ENCODE measurements at places on chromosomes 6 and 20.

DNA sequence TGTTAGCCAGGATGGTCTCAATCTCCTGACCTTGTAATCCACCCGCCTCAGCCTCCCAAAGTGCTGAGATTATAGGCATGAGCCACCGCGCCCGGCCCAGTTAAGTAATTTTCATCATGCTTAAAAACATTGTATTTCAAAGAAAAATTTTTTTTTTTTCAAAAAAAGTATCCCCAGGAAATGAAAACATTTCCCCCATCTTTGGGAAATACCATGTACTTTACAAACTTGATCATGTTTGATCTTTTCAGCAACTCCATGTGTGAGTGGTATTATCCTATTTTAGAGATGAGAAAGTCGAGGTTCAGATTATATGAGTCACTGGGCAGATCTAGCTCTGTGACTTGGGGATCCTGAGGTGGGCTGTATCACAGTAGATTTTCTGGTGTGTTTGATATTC lies 11.8 kb downstream of the CHMP4B start:
- DNase-seq, result no peak

DNA sequence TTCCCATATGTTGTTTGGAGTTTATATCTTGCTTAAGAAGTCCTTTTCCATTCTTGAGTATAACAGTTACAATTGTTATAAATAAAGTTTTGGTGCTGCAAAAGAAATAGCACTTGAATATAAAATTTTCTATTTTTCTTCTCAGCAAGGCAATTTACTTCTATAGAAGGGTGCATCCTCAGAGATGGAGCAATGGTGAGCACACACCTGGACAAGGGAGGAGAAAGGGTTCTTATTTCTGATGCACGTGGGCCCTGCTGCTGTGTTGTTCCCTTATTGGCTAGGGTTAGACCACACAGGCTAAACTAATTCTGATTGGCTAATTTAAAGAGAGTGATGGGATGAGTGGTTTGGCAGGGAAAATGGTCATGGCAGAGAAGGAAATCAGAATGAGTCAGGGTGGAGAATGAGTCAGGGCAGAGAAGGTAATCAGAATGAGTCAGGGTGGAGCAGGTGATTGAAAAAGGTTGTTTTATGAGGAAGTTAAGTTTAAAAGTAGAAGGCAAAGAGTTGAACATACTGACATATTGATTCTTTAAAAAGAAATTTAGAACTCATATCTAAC lies 38.0 kb downstream of the CST8 start:
- DNase-seq, result no peak

GRCh38 chr20:33069673-33070072 lies 9.8 kb upstream of the BPIFB4 start:
- DNase-seq, result no peak

DNA sequence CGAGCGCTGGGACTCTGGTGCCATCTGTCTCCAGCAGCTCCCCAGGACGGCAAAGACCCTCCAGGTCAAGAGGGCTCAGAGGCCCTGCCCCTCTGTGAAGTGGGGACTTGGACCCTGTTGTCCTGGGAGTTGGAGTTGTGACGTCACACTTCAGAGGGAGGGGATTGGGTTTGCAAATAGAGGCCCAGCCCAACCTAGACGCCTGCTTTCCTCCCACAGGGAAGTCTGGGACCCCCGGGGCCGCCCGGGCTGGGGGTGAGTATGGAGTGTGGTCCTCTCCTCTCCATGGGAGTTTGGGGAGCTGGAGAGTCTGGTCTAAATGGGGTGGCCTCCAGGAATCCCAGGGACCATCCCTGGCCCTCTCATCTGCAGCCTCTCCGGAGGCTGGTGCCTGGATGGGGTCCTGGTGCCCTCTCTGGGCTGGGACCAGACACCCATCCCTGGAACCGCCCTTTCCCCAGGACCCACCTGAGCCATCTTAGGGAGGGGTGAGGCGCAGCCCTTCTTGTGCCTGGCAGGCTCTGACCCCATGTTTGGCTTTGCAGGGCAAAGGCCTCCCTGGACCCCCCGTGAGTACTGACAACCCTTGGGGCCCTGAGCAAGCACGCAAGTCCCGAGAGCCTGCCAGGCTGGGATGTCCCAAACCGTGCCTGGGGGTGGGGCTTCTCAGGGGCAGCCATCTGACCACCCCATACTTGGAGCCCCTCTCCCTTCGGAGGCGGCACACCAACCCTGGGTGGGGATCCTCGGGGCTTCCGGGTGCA lies 4.3 kb downstream of the COL9A3 start:
- no peak for DNase-seq

DNA sequence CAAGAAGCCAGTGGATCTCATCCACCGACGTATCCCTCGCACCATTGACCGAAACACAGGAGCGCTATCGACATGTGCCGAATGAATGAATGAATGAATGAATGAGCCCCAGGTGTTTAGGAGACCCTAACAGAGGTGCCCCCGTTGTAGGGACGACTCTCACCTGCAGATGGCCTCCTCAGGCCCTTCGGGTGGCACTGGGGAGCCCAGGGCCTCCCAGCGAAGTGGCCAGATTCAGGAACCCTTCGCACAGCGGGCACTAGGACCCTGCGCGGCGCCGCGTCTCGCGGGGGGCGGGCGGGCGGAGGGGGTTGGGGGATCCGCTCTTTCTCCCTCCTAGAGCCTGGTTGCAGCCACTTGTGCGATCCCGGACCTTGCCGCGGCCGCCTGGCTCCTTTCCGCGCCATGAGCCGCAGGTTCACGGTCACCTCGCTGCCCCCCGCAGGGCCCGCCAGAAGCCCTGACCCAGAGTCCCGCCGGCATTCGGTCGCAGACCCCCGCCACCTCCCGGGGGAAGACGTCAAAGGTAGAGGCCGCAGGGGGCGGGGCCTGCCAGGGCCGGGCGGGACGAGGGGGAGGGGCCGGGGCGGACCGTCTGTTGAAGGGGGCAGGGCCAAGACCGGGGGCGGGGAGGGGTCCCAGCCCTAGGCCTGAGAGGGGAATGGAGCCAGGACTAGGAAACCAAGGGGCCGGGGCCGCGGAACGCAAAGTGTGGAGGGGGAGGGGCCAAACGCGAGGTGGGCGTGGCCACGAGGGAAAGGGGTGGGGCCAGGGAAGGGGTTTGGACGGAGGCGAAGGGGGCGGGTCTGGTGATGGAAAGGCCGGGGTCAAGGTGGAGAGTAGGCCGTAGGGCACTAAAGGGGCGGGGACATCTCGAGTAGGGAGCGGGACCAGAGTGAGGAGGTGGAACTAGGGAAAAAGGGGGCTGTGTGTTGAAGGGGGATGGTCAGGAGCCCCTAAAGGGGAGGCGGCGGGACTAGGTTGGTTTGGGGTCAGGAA lies 7.4 kb upstream of the SLC12A5 start:
- no peak for DNase-seq

DNA sequence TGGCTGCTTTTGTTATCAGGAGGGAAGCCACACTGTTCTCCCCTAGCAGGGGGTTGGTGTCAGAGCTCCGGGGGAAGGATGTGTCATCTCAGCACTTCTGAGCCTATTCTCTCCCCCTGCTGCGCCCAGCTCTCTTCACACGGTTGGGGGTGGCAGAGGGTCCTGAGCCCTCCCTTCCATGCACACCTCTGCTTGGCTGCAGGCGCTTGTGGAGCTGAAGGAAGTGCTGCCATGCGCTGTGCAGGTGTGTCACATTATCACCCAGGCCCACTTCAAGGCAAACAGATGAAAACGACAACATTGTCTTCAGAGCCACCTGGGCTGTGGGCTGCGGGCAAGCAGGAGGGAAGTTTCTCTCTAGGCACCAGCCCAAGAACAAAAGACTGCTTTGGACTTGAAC lies 263.4 kb downstream of the BMP7 start:
- no peak for DNase-seq

DNA sequence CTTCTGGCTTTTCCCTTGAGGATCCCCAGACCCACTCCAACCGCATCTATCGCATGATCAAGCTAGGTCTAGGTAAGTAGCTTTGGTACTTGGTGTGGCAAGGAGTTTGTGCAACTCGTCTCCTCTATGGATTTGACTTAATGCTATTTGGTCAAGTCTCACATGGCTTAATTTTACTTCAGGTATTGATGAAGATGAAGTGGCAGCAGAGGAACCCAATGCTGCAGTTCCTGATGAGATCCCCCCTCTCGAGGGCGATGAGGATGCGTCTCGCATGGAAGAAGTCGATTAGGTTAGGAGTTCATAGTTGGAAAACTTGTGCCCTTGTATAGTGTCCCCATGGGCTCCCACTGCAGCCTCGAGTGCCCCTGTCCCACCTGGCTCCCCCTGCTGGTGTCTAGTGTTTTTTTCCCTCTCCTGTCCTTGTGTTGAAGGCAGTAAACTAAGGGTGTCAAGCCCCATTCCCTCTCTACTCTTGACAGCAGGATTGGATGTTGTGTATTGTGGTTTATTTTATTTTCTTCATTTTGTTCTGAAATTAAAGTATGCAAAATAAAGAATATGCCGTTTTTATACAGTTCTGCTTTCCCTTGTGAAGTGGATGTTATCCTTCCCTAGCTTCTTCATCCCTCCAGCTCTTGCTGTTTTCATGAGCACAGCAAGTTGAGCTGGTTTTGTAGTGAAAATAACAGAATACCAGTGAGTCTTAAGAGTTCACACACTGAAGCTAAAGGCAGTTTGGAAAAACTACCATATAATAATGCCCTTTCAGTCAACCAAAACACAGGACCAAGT lies 3.8 kb downstream of the SLC35B2 start:
- DNase-seq, result no peak

DNA sequence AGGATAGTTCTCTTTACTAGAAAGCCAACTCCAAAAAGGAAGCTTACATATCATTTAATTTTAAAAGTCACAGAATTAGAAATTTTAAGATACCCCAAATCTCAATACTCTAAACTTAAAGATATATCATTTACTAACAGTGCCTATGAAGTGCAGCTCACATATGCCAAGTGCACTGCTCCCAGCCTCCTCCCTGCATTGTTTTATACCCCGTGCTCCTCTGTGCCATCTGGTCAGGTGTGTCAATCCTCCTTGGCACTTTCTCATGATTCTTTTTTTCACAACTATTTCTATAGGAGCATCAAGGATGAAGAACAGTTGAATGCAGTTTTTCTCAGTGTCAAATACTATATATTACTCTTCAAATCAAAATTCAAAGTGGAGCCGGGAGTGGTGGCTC lies 8.8 kb downstream of the MAP7 start:
- no peak for DNase-seq

DNA sequence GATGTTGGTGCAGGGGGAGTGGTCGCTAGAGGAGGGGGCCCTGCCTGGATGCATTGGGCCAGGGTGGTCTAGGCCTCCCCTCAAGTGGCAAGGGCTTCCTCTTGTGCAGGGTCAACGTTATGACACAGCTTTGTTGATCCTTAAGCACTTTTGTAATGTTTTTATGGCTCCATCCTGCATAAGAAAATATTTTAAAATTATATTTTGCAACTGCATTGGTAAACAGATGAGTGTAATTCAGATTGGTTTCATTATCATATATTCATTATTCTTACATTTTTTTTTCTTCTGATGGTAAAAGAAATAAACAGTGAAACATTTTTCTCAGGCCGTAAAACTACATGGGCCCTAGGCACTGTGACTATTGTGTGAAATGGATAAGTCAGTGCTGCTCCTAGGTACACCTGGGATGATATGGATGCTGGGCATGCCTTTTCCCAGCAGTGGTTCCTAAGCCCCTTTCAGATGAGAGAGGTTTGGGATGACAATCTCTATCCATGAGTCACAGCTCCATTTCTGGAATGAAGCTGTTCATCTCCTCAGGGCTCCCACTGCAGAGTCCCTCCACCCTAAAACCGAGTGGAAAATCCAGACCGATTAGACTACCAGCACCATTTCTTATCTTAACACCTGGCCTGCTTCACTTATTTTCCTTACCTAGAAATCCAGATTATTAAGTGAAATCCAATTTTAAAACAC lies 5.8 kb upstream of the SIM1 start:
- DNase-seq, result no peak

- DNase-seq, result no peak
Observed at GRCh38 chr20:47489448-47489872, 12.2 kb upstream of the NCOA3 start.

DNA sequence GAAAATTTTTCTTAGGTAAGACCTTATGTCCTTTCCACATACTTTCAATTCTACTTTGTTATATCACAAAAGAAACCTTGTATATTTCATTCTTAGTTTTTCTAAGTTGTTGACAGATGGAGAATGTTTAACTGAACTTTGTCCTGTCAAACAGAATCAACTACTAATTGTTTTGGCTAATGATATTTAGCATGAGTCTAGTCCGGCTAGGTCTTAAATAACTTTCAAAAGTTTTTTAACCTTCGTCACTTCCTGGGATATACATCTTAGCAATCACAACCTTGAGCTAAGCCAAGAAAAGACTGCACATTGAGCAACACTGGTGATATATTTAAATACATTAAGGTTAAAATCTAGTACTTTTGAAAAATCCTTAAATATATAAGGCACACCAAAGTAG lies 62.9 kb upstream of the RUNX2 start:
- DNase-seq, result no peak

DNA sequence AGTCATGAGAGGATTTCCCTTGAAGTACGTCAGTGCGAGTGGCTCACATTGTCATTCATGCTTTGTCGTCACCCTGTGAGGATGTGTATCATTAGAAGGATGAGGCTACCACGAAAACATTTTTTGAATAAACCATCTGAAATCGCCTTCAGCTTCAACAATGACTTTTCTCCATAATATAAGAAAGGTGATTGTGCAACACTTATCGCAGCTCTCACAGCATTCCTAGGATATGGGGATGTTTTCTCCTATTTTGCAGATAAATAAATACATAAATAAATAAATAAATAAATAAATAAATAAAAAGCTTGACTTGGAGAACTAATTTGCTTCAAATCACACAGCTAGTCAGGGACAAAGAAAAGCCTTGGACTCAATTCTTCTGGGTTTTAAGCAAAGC lies 326.5 kb downstream of the FOXA2 start:
- DNase-seq, result no peak

GRCh38 chr6:118709859-118710350 lies 58.5 kb upstream of the CEP85L start:
- no peak for DNase-seq

GRCh38 chr6:163565140-163565539 lies 150.6 kb downstream of the QKI start:
- no peak for DNase-seq

GRCh38 chr20:5056801-5057599 lies 55.7 kb upstream of the SLC23A2 start:
- DNase-seq, result no peak

- DNase-seq, result no peak
Observed at GRCh38 chr6:111076024-111076695, 11.1 kb upstream of the SLC16A10 start.

GRCh38 chr6:115358616-115359015 lies 702.1 kb downstream of the FRK start:
- no peak for DNase-seq

- DNase-seq, result peak; percentile 22
Observed at GRCh38 chr20:51326201-51326819, 216.2 kb downstream of the NFATC2 start.
